Naive thymus-derived CD8-positive, alpha-beta T cell (primary cell): ENCODE measurements at places on chromosomes 2 and 18. TPM values are rescaled to one million over a fixed set of nuclear protein-coding genes. Genes with fewer than 3 reads are reported as not detected.

Gene HAAO
- total RNA-seq = 0.80 TPM

Gene COLEC12
- not detected for total RNA-seq

Gene RAB6C
- not detected for total RNA-seq

Gene TMEM37
- 0.36 TPM for total RNA-seq

GRCh38 chr2:232951891-232952290 lies 61.2 kb downstream of the NGEF start:
- no peaks in the 10 kb centered on the region for H3K27me3 ChIP-seq
- H3K27ac ChIP-seq = no peak overlapping the region
- H3K4me3 ChIP-seq = no peak overlapping the region
- peaks cover 12% of the 10 kb centered on the region for H3K4me1 ChIP-seq
- no peaks in the 10 kb centered on the region for H3K36me3 ChIP-seq

DNA sequence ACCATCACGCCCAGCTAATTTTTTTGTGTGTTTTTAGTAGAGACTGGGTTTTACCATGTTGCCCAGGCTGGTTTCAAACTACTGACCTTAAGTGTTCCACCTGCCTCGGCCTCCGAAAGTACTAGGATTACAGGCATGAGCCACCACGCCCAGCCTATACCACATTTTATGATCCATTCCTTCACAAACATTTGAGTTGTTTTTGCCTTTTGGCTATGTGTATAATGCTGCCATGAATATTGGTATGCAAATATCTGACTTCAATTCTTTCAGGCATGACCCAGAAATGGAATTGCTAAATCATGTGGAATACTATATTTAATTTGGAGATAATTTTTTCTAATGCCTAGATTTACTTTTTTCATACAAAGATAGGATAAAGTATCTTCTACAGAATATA lies 68.6 kb downstream of the TTC27 start:
- no peaks in the 10 kb centered on the region for H3K27me3 ChIP-seq
- H3K36me3 ChIP-seq = peaks cover 27% of the 10 kb centered on the region
- no peaks in the 10 kb centered on the region for H3K4me1 ChIP-seq
- no peak for DNase-seq

DNA sequence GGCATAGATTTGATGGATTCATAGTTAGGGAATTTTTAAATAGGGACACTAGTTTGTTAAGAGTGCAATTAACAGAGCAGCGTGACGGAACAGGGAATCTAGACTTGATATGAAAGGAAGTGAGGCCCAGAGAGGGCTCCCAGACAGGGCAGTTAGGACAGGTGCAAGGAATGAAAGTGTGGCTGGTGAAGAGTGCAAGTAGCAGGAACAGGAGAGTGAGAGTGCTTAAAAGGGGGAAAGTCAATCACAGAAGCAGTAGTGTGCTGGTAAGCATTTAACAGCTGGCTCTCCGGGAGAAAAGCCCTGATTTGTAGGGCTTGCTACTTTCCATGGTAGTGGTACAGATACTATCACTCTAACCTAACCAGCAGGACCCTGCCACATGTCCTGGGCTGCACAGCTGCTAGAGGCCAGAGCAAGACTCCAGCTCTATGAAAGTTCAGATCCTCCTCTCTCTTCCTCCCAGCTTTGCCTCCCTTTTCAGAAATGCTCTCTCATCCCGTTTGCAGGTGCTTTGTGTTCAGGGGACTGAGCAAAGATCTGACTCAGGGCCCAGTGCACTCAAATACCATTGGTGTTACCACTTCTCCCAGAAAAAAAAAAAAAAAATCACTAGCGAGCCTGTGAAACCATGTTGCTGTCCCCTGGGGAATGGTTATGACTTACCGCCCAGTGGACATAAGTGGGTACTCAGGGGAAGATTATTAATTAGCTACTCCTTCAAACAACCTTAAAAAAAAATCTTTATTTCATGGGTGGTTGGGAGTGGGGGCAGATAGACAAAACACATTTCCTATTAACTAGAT lies 18.1 kb upstream of the GCFC2 start:
- peaks cover 28% of the 10 kb centered on the region for H3K27me3 ChIP-seq
- H3K4me3 ChIP-seq = no peak overlapping the region
- H3K36me3 ChIP-seq = no peaks in the 10 kb centered on the region
- H3K27ac ChIP-seq = no peak overlapping the region

- no peaks in the 10 kb centered on the region for H3K36me3 ChIP-seq
- no peak overlapping the region for H3K4me3 ChIP-seq
- H3K4me1 ChIP-seq = no peaks in the 10 kb centered on the region
- DNase-seq = no peak
- H3K27me3 ChIP-seq = peaks cover 4% of the 10 kb centered on the region
Measured at GRCh38 chr18:32173654-32174053, 16.2 kb upstream of the MEP1B start.

DNA sequence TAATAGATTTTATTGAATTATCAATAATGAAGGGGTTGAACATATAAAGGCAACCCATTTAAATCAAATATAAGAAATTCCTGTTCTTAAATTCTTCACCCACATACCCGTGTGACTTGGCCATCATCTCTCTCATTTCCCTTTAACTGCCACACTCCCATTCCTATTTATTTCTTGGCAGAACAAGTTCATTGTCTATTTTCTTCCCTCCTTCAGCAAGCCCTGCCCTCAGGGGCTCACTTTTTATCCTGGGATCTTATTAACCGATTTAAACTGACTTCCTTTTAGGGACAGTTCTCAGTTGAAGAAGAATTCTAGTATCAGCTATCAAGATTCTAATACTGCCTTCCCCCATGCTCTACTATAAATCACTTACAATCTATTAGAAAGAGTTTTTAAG lies 123.2 kb downstream of the FTCDNL1 start:
- no peak overlapping the region for H3K4me3 ChIP-seq
- no peaks in the 10 kb centered on the region for H3K4me1 ChIP-seq
- peaks cover 48% of the 10 kb centered on the region for H3K27me3 ChIP-seq
- H3K36me3 ChIP-seq = no peaks in the 10 kb centered on the region

- peak overlapping the region; percentile 99 for H3K27ac ChIP-seq
- DNase-seq = no peak
- H3K36me3 ChIP-seq = peaks cover 4% of the 10 kb centered on the region
- H3K4me1 ChIP-seq = peaks cover 61% of the 10 kb centered on the region
Measured at GRCh38 chr18:79401494-79402208, 5.9 kb downstream of the NFATC1 start.

- no peak for DNase-seq
- H3K27me3 ChIP-seq = no peaks in the 10 kb centered on the region
- H3K36me3 ChIP-seq = no peaks in the 10 kb centered on the region
- no peak overlapping the region for H3K27ac ChIP-seq
Measured at GRCh38 chr2:160075171-160075570, 12.8 kb upstream of the PLA2R1 start.

- H3K27me3 ChIP-seq = no peaks in the 10 kb centered on the region
- H3K4me1 ChIP-seq = no peaks in the 10 kb centered on the region
- no peak overlapping the region for H3K27ac ChIP-seq
- H3K36me3 ChIP-seq = no peaks in the 10 kb centered on the region
Measured at GRCh38 chr2:159773886-159774285, 24.1 kb downstream of the CD302 start.

DNA sequence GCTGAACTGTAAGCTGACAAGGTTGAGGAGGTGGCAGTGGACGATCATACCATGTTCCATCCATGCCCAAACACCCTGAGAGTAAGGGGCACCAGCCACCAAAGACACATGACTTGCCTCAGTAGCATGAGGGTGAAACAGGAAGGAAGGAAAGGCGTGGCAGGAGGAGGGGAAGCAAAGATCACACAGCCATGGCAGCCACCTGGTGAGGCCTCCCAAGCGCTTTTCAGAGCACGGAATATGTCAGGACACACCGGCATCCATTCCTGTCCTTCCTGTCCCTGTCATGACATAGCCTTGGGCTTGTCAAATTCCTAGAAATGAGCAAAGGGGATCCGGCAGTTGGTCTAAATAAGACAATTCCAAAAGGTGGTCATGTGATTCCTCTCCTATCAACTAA lies 118.7 kb downstream of the MYO5B start:
- no peak overlapping the region for H3K27ac ChIP-seq
- peaks cover 9% of the 10 kb centered on the region for H3K27me3 ChIP-seq
- no peak for DNase-seq
- peaks cover 4% of the 10 kb centered on the region for H3K4me1 ChIP-seq
- H3K36me3 ChIP-seq = no peaks in the 10 kb centered on the region

- H3K27me3 ChIP-seq = peaks cover 12% of the 10 kb centered on the region
- no peak overlapping the region for H3K4me3 ChIP-seq
- no peaks in the 10 kb centered on the region for H3K36me3 ChIP-seq
- H3K27ac ChIP-seq = no peak overlapping the region
Measured at GRCh38 chr18:5601188-5601624, 57.4 kb upstream of the EPB41L3 start.
